ENCODE measurements at places on chromosomes 2 and 18.

DNA sequence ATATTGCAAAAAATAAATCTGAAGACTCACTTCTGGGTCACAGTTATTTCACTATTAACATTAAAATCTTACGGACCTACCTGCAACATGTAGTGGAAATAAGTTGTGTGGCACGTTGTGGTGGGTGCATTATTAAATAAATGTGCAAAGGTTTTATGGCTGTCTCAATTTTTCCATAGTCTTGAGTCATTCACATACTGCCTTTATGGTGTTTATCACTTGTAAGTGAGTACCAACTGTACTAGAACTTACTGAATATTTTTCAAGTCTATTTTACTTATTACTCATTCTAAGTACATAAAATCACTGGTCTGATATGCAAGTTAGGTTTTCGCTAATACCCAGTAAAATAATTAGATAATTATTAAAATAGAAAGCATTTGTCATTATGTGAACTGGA, 47.6 kb upstream of the SLC30A6 start:
- DNase-seq, result no peak

- no peak for DNase-seq
These were observed 45.9 kb downstream of the ABCG8 start for GRCh38 chr2:43884689-43885088.

GRCh38 chr2:159175182-159175581, 111.3 kb downstream of the WDSUB1 start:
- DNase-seq, result no peak

DNA sequence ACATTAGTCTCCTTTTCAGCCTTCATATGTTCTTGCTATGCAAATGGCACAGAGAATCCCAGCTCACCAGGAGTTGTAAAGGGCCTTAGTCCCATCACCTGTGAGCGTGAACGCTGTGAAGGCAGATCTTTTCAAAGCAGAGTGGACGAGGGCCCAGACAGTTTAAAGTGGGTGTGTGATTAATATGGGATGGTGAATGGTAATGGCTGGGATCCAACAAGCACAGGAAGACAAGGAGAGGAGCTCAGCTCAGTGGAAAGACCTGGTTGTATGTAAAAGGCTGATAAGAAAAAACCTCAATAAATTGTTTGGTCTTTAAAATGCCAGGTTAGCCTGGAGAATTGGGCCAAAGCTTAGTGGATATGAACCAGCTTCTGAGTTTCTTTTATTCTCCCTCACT, 326.2 kb downstream of the NYAP2 start:
- no peak for DNase-seq

- DNase-seq, result no peak
These were observed 117.6 kb downstream of the MCFD2 start for GRCh38 chr2:46798041-46798440.

GRCh38 chr18:9792565-9793245, 84.6 kb downstream of the RAB31 start:
- no peak for DNase-seq

DNA sequence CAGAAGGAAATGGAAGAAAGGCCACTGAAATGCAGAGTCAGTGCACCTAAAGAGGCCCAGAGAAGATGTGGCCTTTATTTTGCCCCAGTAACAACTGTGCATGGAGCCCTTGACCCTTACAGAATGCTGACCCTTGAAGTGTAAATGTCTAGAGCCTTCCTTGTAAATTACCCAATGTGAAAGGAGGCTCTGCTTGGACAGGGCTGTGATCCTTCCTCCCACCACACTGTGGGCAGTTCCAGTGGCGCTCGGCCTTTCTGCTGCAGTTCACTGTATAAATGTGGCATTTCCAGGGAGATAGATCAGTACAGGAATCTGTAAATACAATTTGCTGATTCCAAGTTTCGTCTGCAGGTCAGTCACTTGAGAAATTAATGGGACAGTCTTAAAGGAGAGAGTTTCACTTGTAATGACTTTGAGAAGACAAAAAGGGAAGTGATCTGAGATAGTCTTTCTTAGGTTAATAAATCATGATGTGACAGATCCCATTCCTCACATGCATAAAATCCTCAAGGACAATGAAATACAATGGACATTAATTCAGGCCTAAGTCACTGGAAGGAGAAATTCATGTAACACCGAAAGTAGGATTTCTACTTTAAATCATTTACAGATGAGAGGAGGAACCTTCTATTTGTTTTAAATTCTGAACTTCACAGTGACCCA, 133.8 kb upstream of the LMAN1 start:
- DNase-seq, result no peak

DNA sequence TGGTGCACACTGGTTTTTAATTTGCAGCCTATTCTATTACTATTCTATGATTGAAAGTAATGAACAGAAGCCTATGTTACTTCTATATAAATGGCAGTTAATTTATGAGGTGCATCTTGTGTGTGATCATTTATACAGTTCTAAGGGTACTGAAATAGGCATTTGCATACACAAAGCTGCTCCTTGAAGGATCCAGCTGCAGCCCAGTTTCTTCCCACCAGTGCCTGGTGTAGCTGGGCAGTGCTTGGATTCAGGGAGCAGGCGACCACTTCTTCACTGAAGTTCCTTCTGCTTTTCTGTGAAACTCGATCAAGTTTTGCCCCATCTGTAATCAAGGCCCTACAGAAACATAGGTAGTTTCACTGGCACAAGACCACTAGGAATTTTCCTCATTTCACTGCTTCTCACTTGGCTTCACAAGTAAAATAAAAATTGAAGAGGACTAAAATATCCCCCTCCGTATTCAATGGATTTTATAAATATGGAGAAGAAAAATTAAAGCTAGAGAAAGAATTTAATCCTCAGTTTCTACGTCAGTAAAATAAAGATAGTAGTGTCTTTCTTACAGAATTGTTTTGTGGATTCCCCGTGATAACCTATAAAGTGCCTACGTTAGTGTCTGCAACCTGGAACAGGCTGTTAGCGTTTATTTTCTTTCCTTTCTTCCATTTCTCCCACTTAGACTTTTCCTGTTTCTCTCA, 1.7 kb upstream of the LPIN2 start:
- no peak for DNase-seq

DNA sequence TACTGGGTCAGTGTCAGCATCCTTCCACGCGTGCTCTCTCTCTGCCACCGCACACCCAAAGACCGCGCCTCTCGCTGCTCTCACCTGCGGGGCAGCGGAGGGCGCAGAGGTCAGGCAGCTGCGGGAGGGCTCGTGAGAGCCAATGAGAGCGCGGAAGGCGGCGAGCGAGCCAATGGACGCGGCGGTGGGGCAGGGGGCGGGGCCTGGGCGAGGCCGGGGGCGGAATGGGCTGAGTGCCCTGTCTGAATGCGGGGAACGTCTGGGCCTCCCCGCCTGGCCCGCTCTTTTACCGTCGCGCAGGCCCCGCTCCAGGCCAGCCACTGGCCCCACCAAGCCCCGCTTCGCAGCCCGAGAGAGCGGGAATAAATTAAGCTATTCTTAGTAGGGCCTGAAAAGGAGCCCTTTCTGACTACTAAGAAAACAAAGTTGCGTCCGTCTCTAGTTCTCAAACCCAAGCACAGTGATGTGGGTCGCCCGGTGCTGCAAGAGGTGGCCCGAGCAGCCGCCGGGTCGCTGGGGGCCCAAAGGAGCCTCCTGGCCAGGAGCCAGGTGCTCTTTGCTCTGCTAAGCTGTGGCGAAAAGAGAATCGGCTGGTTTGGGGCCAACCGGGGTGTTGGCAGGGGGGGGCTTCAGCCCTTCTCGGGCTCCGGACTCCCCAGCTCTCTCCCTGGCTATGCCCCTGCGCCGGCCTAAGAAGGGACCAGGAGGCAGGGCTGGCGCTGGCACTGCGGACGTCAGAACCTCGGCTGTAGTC, 81.1 kb upstream of the GLI2 start:
- no peak for DNase-seq

DNA sequence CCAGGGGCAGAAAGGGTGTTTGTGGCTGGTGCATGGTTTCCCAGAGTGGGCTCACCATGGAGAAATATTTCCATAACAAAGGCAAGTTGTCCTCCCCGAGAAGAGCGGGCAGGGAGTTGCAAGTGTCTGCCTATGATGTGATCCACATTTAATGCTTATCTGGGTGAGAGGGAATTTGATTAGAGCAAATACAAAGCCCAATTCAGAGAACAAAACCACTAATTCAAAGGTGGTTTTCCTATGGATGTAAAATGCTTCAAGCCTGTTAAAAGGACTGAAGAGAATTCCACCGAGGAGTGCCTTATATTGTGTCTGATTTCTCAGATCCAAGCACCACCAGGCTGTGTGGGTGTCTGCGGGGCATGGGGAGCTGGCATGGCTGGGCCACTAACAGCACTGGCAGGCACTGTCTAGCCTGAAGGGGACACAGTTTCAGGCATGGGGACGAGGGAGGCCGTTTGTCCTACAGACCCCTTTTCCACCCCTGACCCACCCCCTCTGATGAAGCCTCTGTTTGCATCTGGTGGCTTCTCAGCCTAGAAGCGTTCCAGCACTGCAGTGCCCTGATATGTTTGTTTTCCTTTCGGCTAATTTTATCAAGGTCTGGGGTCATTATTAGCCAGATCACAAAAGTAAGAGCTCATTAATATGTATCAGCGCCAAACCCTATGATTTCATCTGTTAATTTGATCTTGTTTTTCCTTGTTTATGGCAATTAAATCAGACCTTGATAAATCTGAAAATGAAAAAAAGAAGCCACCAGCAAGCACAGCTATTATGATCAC, 357.3 kb downstream of the HRH4 start:
- DNase-seq, result no peak

GRCh38 chr2:10499911-10500521, 51.9 kb upstream of the ODC1 start:
- no peak for DNase-seq

GRCh38 chr2:230814616-230815015, 50.1 kb upstream of the ITM2C start:
- DNase-seq, result no peak

DNA sequence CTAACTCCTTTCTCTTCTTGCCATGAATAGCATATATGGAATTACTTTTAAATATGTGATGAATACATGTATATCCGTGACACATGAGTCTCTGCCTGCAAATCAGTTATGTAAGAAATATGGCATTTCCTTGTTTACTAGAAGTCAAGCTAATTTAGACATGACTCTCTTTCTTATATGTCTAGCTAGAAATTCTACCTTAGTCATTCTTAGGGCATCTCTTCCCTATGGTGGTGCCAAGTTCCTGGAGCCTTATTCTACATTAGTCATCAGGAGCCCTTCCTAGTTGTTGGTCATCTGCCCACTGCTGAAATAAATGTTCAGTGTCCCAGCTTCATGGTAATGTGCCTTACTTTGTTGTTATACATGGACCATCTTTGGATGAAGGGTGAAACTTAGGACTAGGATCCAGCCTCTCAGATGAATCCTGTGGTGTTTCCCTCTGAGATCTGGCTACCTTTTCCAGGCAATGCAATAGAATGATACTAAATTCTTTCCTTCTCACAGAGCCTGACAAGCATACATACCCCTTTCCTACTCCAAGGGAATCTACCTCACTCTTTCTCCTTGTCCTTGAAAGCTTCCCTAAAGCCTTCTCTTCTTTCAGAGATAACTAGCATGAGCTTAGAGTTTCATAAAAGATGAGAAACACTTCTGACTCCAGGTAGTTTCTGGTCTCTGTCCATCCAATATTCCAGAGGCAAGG, 415.3 kb upstream of the VWC2L start:
- DNase-seq, result peak; percentile 64

DNA sequence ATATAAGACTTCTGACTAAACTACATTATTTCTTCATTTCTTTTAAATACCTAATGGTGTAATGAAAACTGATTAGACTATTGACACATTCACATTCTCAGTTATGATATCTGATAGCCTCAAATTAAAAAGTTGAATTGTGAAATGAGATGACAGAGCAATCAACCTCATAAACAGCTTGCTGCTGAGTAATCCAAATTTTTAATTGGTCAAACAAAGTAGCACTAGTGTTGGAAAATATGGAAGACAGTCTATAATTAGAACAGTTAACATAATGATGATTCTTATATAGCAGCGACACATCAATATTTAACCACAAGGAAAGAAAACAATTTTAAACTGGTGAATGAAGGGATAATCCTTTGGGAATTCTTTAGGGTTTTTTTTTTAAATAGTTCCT, 91.9 kb upstream of the LRP1B start:
- DNase-seq, result no peak

- DNase-seq, result no peak
These were observed 523.3 kb upstream of the SYT4 start for GRCh38 chr18:43800584-43800983.

GRCh38 chr18:48371854-48372602, 37.2 kb downstream of the ZBTB7C start:
- DNase-seq, result no peak

GRCh38 chr18:24446453-24446852, 14.0 kb upstream of the HRH4 start:
- DNase-seq, result no peak

DNA sequence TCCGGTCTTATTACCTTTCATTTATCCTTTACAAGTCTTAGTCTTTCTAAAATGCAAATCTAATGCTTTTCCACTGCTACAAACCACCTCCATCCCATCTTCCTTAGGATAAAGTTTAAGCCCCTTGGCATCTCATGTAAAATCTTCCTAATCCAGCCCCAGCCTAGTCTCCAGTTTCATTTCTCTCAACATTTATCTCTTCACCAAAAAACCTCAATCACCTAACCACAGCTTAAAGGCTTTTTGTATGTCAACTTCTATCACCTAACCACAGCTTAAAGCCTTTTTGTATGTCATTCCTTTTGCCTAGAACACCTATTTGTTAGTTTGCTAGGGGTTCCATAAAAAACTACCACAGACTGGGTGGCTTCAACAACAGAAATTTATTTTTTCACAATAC, 4.2 kb downstream of the TRAK2 start:
- no peak for DNase-seq

DNA sequence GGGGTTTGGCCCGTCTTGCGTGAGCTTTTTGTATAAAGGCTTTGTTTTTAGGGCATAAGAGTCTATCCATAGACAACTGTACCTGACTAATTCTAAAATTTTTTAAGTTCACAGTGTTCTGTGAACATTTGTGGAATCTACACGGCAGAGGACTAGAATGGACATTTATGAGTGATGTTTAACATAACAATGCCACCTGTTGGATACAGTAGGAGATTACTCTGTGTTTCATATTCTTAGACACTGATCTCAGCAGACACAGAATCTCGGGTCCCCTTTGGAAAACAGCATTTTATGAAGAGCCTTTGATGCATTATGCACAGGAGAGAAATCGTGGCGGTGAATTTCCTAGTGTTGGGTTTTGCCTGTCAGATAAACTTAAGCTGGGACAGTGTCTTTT, 752.2 kb downstream of the DPP10 start:
- no peak for DNase-seq

Measured in HS-27A (cell line).